Stimulated activated CD8-positive, alpha-beta memory T cell treated with anti-CD3 and anti-CD28 coated beads, Interleukin-7, amount 100 ng/mL, for 1 hour (primary cell): ENCODE measurements at places on chromosomes 1 and 21.

GRCh38 chr1:161139766-161140165, 7.3 kb upstream of the DEDD start:
- no peak for DNase-seq

GRCh38 chr21:33712022-33712803, 69.9 kb downstream of the ITSN1 start:
- DNase-seq: no peak

DNA sequence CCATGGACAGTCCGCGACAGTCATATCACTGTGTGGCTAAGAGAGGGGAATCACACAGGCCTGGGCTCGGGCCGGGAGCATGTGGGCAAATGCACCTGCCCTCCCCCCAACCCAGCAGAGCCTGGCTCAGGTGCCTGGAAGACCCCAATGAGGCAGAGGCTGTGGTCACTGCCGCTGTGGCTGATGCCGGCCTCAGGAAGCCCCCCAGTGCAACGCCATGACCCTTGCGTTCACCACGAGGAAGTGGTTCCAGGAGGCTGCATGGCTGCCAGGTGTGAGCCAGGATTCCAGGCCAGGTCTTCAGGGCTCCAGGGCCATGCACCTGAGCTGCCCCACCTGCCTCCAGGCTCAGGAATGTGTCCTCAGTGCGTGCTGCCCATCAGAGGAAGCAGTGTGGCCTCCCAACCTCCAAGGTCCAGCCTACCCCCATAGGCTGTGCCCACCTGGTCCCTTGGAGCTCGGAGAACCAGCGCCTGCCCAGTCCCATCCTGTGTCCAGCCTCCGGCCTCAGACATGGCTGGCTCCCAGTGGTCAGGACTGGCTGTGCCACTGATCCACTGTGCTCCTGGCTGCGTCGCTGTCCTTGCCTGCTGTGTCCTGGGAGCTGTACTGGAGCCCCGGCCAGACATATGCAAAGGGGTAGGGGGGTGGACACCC, 8.0 kb downstream of the ARHGEF16 start:
- no peak for DNase-seq

- DNase-seq: no peak
Observed at GRCh38 chr1:246809473-246809872, 85.3 kb downstream of the SCCPDH start.
